ENCODE measurements at places on chromosomes 16 and 17.

- DNase-seq: peak; percentile 46
These were observed 834 bp upstream of the TXNDC11 start for GRCh38 chr16:11743308-11744074.

DNA sequence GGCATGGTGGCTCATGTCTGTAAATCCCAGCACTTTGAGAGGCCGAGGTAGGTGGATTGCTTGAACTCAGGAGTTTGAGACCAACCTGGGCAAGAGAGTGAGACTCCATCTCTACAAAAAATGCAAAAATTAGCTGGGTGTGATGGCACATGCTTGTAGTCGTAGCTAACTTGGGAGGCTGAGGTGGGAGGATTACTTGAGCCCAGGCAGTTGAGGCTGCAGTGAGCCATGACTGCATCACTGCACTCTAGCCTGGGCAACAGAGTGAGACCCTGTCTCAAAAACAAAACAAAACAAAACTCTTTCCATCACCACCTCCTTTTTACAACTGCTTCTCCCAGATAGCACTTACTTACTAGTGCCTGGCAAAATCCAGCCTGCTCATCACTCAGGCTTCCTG, 214.0 kb downstream of the ZFHX3 start:
- no peak for DNase-seq

GRCh38 chr16:52827456-52827855, 225.2 kb downstream of the CHD9NB start:
- DNase-seq: no peak

DNA sequence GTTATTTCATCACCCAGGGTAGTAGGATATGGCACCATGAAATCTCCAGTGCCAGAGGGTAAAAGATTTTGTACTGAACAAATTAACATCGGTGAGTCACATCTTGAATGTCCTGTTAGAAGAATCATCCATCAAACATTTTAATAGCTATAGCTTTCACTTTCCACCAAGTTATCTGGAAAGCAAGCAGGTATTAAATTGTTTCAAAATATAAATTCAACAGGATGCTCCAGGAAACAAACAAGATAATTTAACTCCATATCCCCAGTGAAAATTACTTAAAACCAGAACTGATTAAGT, 2.4 kb downstream of the VEZF1 start:
- no peak for DNase-seq

- no peak for DNase-seq
These were observed 15.5 kb downstream of the TK2 start for GRCh38 chr16:66534376-66534799.

DNA sequence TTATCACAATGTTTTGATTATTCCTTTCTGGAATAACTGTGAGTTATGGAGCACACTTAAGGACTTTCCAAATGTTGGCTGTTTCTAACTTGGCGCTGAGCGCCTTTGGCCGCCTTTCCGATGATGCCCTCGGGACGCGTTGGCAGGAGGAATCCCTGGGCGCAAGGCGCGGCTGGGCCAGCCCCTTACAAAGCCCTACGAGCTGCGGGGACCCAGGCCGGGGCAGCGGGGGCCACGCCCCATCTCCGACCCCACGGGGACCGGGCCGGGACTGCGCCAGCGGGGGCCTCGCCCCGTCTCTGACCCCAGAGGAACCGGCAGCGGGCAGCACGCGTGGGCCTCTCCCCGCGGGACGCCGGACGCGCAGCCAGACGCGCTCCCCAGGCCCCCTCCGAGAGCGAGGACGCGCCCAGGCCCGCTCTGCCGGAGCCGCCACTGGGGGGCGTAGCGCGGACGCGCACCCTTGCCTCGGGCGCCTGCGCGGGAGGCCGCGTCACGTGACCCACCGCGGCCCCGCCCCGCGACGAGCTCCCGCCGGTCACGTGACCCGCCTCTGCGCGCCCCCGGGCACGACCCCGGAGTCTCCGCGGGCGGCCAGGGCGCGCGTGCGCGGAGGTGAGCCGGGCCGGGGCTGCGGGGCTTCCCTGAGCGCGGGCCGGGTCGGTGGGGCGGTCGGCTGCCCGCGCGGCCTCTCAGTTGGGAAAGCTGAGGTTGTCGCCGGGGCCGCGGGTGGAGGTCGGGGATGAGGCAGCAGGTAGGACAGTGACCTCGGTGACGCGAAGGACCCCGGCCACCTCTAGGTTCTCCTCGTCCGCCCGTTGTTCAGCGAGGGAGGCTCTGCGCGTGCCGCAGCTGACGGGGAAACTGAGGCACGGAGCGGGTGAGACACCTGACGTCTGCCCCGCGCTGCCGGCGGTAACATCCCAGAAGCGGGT, at the start of gene GAA:
GAA (plus strand) TSS at position 571 of the 935 bp plus-strand sequence. CDS start 3,006 bp downstream, outside the sequence.
- peak; percentile 70 for DNase-seq

- DNase-seq: no peak
These were observed 4.4 kb upstream of the HASPIN start for GRCh38 chr17:3719265-3719664.

DNA sequence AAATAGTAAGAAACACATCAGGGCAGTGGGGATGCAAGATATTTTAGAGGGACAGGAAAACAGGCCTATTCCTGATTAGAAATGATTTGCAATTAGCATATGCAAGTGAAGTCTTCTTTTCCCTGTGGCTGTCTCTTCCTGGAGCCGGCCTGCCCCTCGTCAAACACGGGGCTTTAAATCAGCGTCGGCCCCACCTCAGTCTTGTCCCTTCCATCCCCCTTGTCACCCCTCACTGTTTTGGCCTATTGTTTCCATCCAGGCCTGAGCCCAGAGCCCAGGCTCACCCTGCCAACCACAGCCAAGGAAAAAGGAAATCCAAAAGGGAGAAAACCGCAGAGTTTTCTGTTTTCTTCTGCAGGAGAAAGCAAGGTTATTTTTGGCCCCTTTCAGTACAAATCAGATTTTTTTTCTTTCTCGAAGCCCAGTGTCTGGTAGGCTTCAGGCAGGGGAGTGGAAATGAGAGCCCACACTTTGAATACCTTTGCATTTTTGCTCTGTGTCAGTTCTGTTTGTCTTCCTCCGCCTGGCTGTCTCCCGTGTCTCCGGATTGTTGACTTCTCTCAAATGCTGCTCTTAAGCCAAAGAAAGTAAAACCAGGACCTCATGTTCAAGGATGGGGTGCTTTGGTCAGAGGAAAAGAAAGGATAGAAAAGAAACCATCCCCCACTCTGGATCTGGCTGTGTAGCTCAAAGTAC, 399.9 kb upstream of the CDH11 start:
- DNase-seq: no peak

DNA sequence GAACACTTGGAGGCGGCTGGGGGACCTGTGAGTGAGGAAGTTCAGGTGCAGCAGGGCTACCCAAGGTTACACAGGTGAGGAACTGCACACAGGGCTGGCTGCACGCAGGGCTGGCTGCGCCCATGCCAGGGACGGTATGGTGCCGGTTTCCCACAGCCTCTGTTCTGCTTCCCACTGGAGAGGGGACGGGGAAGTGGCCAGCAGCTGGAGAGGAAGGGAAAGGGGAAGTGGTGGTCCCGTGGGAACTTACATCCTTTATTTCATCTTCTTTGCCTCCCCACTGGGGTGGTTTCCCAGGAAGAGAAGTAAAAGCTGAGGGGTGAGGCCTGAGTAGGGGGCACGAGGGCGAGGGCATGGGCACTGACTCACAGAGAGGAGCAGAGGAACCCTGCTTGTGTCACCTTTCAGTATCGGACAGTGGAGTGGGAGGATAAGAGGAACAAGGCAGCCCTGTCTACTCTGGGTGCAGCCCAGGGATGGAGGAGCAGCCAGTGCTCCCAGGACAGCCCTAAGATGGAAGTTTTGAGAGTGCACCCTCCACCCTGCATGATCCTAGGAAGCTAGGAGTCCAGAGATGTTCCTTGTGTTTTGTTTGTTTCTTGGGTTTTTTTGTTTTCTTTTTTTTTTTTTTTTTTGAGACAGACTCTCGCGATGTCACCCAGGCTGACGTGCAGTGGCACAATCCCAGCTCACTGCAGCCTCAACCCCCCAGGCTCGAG, 25.5 kb upstream of the CDH1 start:
- no peak for DNase-seq

- DNase-seq: peak; percentile 73
These were observed 123.8 kb downstream of the SMG6 start for GRCh38 chr17:2179615-2180295.

GRCh38 chr16:80509872-80510271, 30.9 kb upstream of the DYNLRB2 start:
- DNase-seq: no peak

DNA sequence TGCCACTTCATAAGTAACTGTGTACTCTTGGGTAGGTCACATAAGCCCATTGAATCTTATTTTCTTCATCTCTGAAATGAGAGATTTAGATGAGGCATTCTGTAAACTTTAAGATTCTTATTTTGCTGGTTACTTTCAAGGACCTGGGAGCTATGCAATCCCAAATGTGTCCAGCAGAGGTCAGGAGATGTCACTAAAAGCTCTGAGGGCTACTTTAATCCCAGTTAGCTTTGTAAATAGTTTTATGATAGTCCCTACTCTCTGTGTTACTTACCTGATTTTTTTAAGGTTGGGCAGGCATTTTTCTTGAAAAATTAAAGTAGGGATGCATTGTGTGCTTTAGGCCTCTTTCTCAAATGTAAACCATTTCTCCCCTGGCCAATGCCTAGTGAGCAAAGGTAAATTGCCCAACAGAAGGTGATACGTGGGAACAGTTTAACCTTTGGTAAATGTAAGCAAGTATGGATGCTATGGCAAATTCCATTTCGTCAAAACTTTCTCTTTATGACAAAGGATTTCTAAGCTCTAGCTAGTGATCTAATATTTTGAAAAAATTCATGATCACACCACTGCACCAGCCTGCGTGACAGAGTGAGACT, 57.1 kb upstream of the WSB1 start:
- DNase-seq: peak; percentile 80

GRCh38 chr17:64115822-64116534, 14.0 kb downstream of the ERN1 start:
- no peak for DNase-seq

GRCh38 chr16:48525201-48526057, 84.6 kb downstream of the N4BP1 start:
- DNase-seq: no peak

DNA sequence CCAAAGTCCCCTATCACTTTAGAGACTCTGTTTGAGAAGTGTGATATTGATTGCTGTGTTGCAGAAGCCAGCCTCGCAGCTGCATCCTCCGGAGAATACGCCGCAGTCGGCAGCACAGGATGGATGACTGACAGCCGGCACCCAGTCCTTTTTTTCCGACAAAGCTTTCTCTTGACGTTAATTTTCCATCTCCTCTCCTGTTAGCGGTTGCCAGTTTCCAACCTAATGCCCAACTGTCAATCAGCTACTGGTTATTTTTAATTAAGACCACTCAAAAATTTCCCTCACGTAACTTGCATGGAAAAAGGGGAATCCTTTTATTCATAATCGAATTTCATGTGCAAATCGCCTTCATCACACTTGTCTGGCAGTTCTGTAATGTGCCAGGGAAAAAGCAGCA, 953.9 kb downstream of the CDH11 start:
- no peak for DNase-seq

- DNase-seq: no peak
These were observed 406.7 kb upstream of the MAF start for GRCh38 chr16:80007231-80007630.

GRCh38 chr16:84633622-84634021, 14.7 kb upstream of the KLHL36 start:
- DNase-seq: no peak

- DNase-seq: peak; percentile 57
These were observed 46.6 kb downstream of the PECAM1 start for GRCh38 chr17:64343833-64344637.

- DNase-seq: no peak
These were observed at the start of gene BCO1 for GRCh38 chr16:81238296-81239011. Gene BCO1 (plus strand): TSS chr16:81238689. CDS start chr16:81238909, 220 bp downstream.

- no peak for DNase-seq
These were observed 2.5 kb downstream of the SMIM5 start for GRCh38 chr17:75635610-75636202.

- no peak for DNase-seq
These were observed 9.5 kb downstream of the HOXB4 start for GRCh38 chr17:48568499-48569239.

DNA sequence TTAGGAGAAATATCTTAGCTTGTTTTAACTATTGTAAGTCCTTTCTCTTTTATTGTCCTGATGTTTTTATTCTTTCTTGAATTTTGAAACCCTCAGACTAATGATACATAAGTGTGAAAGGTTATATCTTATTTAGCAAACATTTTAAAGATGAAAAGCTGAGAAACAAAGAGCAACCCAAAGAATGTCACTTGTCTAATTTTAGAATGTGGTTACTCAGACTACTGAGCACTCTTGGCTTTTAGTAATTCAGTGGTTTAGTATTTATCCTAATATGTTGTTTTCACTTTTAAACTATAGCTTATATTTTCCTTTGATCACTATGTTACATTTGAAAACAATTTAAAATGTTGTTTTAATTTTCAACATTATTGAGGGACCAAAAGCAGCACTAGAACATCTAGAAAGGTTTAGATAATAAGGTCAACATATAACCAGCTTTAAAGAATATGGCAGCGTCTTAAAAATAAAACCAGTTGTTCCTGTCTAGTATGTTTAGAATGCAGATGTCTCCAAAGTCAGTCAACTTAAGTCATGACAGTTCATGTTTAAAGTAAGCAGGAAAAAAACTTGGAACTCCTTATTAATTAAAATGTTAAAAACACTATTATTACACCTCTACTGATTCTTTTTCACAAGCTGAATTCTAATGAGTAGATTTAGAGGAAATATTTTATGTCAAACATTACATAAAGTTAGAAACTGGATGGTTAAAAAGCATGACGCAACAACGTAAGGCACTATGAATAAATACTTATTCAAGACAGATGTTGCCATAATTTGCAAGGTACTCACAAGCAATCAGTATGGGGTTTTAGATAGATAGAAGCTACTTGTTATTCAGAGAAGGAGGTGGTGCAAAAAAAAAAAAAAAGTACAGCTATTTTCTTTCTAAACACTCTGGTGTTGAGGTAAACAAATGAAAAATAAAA, 2.4 kb downstream of the MBTD1 start:
- no peak for DNase-seq

GRCh38 chr16:82979406-82980111, 352.8 kb downstream of the CDH13 start:
- DNase-seq: no peak

DNA sequence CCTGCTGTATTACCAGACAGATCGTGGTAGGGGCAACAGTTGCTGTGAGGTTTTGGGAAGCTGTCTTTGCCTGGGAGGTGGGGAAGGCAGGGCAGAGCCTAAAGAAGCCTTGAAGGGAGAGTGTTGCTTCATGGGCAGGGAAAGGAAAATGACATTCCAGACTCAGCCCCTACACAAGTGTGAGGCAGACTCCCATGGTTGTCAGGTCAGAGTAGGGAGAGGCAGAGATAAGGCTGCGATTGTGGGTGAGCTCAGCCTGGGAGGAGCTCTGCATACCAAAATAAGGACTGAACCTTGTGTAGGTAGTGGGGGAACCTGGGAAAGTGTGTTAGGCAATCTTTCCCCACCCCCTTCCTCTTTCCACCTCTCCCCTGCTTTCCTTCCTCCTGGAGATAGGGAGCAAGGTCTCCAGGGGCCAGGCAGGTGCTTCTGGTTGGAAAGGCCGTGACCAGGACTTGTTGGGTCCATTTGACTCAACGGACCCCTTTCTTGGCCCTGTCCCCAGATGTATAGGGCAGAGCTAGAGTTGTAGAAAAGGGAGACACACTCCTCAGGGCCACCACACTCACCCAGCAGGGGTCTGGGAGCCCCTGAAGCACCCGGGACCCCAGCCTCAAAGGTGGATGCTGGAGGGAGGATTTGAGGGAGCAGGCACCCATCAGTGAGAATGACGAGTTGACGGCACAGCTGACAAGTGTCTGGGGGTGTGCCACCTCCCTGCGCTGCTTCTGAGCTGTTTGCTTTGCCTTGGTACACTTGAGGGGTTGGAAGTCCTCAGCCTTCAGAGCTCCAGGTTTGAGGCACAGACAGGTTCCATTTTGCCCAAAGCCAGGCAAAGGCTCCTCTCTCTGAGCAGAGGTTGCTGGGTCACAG, 18.5 kb upstream of the TOB1 start:
- no peak for DNase-seq

GRCh38 chr16:82331397-82331796, 161.4 kb upstream of the MPHOSPH6 start:
- no peak for DNase-seq
